ENCODE measurements at places on chromosomes 3 and 15.

GRCh38 chr3:150830094-150830681 is 67.2 kb upstream of the SIAH2 start:
- no peak for DNase-seq

GRCh38 chr15:29638011-29638410 is 184.3 kb downstream of the TJP1 start:
- no peak for DNase-seq

- DNase-seq = peak; percentile 20
These were observed 4.1 kb upstream of the SKOR1 start for GRCh38 chr15:67820992-67821783.

- DNase-seq = no peak
These were observed 42.1 kb downstream of the CCDC33 start for GRCh38 chr15:74278207-74278606.

DNA sequence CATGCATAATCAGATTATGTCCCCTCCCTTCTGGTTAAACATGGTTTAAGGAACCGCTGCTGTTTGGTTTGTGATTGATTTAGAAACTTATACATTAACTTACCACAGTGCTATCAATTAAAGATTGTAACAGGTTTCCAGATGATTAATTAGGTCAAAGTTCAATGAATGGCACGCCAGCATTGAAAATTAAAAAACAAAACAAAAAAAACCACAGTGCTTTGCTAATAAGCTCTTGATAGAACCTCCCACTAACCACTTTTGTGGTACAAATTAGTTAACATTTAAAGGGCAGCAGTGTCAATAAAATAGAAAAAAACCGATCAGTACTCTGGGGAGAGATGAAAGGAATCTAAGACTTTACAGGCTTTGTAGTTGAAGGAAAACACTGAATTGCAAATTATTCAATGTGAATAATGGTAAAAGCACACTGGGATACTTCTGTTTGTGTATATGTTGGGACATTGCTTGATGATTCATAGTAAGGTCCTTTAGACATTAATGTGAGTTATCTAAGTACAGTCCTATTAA is 7.6 kb upstream of the C3orf38 start:
- DNase-seq = no peak

GRCh38 chr15:32669896-32670611 is 28.5 kb downstream of the SCG5 start:
- DNase-seq = peak; percentile 72

DNA sequence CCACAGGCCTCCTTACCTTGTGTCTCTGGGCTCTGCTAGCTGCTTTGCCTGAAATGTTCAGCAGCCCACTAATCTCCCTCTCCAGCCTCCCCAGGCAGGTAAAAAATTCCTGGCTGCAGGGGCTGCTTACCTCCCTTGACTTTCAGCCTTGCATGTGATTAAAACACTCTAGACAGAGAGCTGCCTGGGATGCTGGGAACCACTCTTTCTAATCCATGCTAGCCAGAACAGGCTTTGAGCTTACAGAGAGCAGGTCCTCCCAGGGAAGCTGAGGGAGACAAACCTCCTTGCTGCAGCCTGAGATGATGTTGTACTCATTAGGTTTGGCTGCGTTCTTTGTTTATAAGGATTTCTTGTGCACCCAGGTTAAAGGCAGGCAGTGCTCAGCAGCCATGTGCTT is 33.7 kb upstream of the LIPC start:
- DNase-seq = no peak

DNA sequence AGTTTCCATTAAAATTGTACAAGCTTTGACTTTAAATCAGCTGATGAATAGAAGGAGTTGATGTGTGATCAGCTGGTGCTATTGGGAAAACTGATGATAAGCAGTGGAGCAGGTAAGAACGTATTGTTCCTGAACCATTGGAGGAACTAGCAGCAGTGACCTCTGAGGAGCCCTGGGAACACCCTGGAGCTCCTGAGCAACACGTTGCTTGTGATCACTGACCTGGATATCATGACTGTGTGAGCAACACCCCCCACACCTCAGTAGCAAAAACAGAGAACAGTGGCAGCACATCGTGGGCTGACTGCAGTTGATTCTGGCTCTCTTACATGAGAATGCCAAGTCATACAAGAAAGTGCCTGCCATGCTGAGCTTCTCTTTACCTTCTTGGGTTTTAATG is 72.9 kb downstream of the BLM start:
- DNase-seq = no peak

GRCh38 chr3:31932990-31933389 is 48.1 kb downstream of the OSBPL10 start:
- no peak for DNase-seq

GRCh38 chr3:16692486-16693344 is 87.5 kb upstream of the DAZL start:
- no peak for DNase-seq

DNA sequence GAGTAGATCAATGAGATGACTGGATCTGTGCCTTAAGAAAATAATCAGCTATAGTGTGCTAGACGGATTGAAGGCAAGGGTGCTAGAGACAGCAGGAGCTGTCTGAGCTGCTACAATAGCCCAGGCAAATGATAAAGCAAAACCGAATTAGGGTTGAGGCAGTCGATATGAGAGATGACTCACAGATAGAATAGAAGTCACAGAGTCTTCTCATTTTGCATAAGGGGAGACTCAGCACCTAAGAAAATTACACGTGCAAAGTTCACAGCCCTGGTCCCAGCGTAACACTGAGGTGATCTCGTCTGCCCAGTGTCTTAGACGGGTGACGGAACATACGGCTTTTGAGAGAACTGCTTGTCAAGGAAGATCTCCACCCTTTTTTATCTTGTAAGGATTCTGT is 11.6 kb downstream of the LPP start:
- DNase-seq = no peak

All from SJSA1 (cell line).